ENCODE measurements at places on chromosomes 5 and 9.

- no peak for DNase-seq
Measured at GRCh38 chr5:154461531-154461930, 15.7 kb downstream of the SAP30L start.

DNA sequence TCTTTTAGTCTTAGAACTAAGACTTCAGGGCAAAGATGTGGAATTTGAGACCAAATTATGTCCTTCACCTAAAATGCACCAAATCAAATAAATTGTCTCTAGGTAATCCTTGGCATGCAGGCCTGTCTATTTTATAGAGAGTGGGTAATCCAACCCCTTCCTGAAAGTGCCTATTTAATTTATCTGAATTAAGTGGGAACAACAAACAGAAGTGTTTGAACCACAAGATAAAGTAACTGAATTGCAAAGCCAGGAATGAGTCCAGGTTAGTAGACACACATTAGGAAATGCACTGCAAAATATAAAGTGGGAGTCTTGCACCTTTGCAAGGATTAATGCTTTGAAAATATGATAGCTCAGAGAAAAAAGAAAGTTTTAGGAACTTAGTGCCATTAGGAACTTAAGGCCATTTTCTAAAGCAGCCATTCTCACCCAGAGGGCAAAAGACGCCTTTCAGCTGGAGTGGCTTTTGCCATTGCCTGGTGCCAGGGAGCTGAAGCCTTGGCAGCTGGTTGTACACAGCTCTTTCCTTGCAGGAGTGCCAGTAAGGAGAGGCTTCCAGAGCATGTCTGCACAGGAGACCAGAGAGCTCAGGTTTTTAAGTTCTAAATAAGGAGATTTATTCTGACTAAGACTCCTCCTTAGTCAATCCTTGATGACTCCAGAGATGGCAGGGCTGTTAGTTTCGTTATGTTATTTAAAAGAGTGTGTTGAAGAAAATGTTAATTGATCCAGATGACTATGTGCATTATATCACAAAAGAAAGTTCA lies 151.7 kb upstream of the ELL2 start:
- peak; percentile 74 for DNase-seq

GRCh38 chr9:18037981-18038380 lies 436.0 kb upstream of the ADAMTSL1 start:
- no peak for DNase-seq

GRCh38 chr5:90849939-90850338 lies 291.3 kb downstream of the ADGRV1 start:
- no peak for DNase-seq

DNA sequence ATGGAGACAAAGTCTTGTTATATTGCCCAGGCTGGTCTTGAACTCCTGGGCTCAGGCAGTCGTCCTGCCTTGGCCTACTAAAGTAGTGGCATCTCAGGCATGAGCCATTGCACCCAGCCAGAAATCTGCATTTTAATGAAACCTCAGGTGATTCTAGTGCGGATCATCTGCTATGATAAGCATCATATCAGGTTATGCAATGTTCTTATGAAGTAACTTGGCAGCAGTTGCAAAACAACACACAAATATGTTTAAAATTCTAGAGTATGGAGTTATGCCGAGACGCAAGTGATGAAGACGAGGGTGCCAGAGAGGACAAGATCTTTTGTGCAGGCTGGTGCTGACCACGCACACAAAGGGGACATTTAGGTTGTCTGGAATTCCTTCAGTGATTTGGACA lies 153.2 kb upstream of the MEF2C start:
- no peak for DNase-seq

- no peak for DNase-seq
Measured at GRCh38 chr5:64514612-64515011, 8.8 kb downstream of the RGS7BP start.

DNA sequence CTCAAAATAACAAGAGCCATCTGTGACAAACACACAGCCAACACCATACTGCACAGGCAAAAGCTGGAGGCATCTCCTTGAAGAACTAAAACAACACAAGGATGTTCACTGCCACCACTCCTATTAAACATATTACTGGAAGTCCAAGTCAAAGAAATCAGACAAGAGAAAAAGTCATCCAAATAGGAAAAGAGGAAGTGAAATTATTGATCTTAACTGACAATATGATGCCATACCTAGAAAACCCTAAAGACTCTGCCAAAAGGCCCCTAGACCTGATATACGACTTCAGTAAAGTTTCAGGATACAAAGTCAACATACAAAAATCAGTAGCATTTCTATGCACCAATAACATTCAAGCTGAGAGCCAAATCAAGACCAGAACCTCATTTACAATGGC lies 30.0 kb upstream of the MACIR start:
- DNase-seq, result no peak

DNA sequence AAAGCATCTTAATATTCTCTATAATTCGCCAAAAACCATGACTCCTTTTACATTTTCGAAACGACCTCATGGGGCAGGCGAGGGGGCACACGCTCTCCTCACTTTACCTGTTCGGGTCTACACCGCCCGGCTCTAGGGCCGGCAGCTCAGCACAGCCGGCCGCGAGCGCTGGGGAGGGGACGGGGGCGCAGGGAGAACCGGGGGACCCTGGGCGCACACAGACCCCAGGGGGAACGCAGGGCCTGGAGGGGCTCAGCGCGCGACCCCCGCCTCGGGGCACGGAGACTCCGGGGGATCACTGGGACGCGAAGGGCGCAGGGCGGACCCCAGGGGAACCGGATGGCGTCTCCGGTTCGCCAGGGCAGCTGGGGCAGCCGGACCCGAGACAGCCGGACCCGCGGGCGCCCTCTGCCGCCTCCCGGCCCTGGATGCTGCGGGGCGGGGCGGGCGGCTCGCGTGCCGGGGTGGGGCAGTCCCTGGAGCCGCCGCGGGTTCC lies at the start of gene AHRR:
AHRR (plus strand) TSS at position 485 of the 496 bp plus-strand sequence. CDS start 22,189 bp downstream, outside the sequence.
- DNase-seq, result peak; percentile 83

- no peak for DNase-seq
Measured at GRCh38 chr9:118028225-118028624, 324.0 kb downstream of the TLR4 start.

- DNase-seq, result no peak
Measured at GRCh38 chr5:140153905-140154304, 21.1 kb upstream of the CYSTM1 start.

DNA sequence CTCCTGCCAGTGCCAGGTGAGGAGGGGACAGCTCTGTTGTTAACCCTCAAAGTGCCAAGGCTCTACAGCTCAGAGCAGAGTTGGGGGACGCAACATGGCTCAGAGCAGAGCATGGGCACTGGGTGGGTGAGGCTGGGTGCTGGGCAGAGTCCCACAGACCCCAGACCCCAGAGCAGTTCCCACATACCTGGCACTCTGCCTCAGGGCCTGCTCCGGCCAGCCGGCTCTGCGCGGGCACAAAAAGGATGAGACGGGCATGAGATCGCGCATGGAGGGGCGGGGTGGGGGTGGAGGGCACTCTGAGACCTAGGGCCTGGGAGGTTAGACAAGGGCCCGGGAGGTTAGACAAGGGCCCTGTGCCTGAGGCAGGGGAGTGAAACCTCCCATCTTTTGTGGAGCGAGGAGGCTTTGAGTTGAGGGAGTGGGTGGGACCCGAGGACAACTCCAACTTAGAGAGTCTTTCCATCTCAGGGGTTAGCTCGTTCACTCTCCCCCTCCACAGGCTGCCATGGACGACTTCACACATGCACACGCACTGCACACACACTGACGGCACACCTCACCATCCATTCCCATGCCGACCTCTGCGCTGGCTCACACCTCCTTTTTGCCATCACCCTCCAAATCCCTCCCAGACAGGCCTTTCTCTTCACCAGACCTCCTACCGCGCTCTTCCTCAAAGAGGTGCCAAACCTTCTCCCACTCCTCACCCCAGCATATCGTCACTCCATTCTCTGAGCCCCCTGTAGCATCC lies 22.0 kb downstream of the PCDH1 start:
- DNase-seq, result no peak

GRCh38 chr9:14315875-14316601 lies 2.1 kb upstream of the NFIB start:
- no peak for DNase-seq

GRCh38 chr5:9919306-9920030 lies 289.3 kb upstream of the TAS2R1 start:
- no peak for DNase-seq

DNA sequence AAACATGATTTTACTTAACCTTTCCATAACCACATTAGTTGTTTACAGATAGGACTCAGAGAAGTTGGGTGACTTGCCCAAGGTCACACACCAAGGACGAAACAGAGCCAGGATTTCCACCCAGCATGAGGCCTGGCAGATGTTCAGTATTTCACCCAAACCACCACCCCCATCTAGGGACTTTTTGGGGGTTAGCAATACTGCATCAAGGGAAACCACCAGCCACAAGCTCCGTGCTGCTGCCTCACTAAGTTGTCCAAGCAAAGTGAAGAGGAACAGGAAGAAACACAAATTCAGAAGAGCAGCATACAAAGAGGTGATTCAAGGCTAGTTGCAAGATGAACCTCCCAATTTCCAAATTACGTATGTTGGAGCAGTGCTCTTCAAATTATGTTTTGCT lies 219.6 kb upstream of the RORB start:
- DNase-seq, result peak; percentile 3
